ENCODE measurements at places on chromosomes 4 and X. TPM values are rescaled to one million over a fixed set of nuclear protein-coding genes. Genes with fewer than 3 reads are reported as not detected.

CT45A1 gene
- not detected for total RNA-seq

AKAP14 gene
- total RNA-seq = not detected

SHISA3 gene
- 1.6 TPM for total RNA-seq

SULT1B1 gene
- 306 TPM for total RNA-seq

PAGE1 gene
- not detected for total RNA-seq

TEX11 gene
- total RNA-seq = 2.1 TPM

SUPT20HL2 gene
- total RNA-seq = 0.12 TPM

ZMAT1 gene
- 3.6 TPM for total RNA-seq

SLC6A14 gene
- 0.28 TPM for total RNA-seq

RTL5 gene
- total RNA-seq = 0.75 TPM

MAGEA8 gene
- total RNA-seq = not detected

GRCh38 chr4:137203601-137204000 lies 328.7 kb downstream of the PCDH18 start:
- DNase-seq = no peak

DNA sequence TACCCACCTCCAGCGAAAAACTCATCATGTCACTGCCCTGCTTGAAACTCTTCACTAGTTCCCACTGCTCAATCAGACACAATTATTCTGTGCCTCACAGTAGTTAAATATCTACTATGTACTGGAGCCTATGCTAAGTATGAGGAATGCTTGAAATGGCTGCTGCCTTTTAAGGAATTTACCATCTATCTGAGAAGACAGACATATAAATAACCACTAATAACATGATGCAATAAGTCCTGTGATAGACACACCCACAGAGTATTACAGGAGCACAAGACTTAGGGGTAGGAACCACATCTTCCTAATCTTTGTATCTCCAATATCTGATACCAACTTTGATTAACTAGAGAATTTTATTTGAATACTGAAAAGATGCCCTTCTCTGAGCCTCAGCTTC lies 21.1 kb downstream of the SLC25A53 start:
- DNase-seq = no peak

DNA sequence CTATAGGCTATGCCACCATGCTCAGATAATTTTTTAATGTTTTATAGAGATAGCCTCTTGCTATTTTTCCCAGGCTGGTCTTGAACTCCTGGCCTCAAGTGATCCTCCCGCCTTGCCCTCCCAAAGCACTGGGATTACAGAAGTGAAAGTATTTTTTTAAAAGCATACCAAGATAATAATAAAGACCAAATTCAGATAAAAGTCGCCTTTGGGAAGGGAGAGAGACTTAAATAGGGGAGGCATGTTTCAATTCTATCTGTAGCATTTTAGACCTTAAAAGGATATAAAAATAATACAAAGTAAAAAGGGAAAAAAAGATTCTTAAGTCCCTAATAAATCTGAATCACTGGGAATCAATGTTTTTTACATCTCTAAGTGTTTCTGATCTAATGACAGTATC lies 108.9 kb downstream of the AFAP1 start:
- DNase-seq = no peak

DNA sequence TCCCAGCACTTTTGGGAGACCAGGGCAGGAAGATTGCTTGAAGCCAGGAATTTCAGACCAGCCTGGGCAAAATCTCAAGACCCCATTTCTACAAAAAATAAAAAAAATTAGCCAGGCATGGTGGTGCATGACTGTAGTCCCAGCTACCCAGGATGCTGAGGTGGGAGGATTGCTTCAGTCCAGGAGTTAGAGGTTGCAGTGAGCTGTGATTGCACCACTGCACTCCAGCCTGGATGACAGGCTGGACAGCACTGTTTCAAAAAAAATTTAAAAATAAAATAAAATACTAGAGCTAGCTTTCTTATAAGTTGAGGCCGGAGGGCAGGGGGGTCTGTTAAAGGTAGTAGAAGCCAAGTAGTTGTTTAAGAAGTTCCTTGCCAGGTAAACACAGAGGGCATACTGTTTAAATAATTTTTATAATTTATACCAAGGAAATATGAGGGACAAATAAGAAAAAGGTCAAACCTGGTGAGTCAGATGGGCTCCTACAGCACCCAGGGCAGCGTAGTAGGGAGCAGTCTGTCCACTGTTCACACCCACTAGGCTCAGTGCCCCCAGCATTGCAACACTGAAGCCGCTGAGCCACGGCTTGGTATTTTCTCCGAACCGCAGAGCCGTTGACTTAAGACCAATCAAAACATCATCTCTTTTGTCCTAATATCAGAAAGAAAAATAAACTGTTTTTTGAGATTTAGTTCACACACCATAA lies 17.3 kb downstream of the COQ2 start:
- no peak for DNase-seq

GRCh38 chrX:80354966-80355465 lies 65.2 kb upstream of the TENT5D start:
- no peak for DNase-seq

DNA sequence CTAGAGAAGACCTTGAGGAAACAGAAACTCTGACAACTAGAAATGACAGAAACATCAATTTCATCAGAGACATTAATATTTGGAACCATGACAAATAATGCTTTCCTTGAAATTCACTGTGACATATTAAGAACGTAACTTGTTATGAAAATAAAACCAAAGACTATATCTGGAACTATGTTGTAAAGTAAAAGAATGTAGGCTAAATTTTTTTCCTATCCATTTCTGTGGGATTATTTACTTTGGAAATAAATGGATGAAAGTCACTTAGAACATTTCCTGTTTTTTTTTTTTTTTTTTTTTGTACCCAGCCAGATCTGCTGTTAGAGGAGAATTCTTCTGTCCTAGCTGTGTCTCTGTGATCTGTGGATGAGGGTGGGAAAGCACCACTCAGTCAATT lies 255.9 kb downstream of the SPRY1 start:
- no peak for DNase-seq

DNA sequence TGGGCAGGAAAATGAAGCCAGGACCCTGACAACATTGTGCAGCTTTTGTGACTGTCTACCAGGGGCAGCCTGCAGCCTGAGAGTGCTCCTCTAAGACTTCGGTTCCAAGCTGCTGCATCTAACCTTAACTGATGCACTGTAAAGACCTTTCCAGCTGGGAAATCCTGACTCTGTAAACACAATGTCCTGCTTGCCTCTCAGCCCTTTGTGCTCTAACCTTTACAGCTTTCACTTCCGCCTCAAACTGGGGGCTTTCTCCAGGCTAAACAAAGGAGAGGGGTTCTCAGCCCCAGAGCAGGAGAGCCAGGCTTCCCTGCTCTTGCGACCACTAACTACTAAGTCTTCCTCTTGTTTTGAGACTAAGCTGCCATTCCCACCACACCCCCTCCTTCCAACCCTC lies 19.3 kb upstream of the RASL11B start:
- DNase-seq = no peak

- no peak for DNase-seq
Observed at GRCh38 chr4:17448689-17449088, 63.2 kb downstream of the QDPR start.

GRCh38 chr4:68673143-68673542 lies 2.7 kb upstream of the UGT2B15 start:
- DNase-seq = no peak

DNA sequence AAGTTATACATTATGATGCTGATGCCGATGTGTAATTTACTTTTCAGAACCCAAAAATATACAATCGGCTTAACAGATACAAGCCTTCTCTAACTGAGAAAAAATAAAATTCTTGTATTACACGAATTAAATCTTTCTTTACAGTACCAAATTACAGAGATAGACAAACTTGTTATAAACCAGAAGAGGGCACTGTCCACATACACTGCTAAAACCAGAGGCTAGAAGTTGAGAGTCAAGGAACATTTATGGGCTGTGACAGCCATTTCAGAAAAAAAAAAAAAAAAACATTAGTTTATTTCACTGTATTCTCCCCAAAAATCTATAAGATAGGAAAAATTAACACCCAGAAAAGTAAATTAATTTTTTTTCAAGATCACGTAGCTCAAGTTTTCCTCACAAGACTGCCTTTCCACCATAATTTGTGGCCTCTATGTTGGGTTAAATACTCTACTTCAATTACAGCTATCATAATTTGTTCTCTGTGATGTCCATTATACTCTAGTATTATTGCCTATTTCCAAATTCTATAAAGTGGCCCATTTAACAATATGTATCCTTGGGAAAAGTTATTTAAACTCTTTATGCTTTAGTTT lies 12.0 kb downstream of the EREG start:
- no peak for DNase-seq

DNA sequence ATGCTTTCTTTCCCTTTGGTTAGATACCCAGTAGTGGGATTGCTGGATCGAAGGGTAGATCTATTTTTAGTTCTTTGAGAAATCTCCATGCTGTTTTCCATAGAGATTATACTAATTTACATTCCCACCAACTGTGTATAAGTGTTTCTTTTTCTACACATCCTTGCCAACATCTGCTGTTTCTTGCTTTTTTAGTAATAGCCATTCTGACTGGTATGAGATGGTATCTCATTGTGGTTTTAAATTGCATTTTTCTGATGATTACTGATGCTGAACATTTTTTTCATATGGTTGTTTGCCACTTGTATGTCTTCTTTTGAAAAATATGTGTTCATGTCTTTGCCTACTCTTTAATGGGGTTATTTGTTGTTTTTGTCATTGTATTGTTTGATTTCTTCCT lies 6.6 kb upstream of the AGA start:
- DNase-seq = no peak

- no peak for DNase-seq
Observed at GRCh38 chr4:97491856-97492255, 651.4 kb downstream of the STPG2 start.

GRCh38 chrX:4881277-4881676 lies 1167.8 kb upstream of the PRKX start:
- DNase-seq = no peak

DNA sequence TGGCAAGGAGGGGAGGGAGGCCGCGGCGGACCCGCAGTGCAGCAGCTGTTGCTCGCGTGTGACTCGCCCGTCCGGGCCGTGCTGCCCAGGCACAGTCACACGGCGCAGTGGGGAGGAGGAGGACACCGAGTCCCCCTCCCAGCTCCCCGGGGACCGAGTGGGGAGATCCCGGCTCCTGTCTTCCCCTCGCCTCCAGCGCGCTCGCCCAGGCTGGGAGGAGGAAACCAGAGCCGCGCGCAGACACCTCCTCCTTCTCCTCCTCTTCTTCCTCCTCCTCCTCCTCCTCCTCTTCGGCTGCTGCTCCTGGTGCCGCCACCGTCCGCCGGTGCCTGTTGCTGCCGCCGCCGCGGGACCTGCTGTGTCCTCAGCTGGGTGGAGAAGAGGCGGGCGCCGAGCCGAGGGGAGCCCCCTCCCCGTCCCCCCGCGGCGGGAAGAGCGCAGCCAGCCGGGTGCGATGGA lies at the start of gene TBC1D1:
TSS of gene TBC1D1 (plus strand) at position 284 of the 459 bp plus-strand sequence. CDS start 11,012 bp downstream, outside the sequence.
- DNase-seq = peak; percentile 76

- DNase-seq = no peak
Observed at GRCh38 chr4:95421869-95422268, 126.9 kb downstream of the UNC5C start.

GRCh38 chr4:61427818-61428495 lies 227.8 kb downstream of the ADGRL3 start:
- no peak for DNase-seq

GRCh38 chr4:87044511-87045233 lies 109.9 kb downstream of the AFF1 start:
- no peak for DNase-seq

DNA sequence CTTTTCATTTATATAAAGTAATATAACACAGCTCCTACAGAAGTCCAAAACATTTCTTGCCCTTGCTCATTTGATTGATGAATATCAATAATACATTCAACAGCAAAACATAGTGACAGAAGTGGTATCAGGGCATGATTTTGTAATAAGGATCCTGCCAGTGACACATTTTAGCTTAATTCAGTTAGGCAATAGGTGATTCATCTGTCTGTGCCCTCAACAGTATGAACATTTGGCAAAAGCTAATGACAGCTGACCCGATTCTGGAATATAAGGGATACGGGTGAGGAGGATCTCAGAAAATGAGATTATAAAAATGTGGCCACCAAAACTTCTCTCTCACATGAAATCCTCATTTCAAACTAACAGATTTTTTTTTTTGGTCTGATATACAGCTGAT lies 294.0 kb downstream of the CAMK2D start:
- no peak for DNase-seq

DNA sequence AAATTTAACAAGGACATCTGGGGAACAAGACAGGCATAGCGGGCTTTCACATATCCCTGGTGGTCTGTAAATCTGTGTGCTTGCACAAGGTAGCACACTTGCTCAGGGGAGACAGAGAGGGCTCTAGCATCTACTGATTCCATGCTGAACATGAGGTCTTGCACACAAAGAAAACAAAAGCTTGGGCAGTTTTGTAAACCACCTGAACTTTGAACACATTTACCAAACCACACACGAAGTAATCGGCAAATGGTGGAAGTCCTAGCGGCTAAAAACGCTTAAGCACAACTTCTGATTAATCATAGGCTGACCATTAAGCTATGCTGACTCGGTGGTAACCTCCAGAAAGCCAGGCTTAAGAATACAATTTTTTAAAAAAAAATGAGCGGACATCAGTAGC lies 52.8 kb downstream of the AKAP4 start:
- no peak for DNase-seq

DNA sequence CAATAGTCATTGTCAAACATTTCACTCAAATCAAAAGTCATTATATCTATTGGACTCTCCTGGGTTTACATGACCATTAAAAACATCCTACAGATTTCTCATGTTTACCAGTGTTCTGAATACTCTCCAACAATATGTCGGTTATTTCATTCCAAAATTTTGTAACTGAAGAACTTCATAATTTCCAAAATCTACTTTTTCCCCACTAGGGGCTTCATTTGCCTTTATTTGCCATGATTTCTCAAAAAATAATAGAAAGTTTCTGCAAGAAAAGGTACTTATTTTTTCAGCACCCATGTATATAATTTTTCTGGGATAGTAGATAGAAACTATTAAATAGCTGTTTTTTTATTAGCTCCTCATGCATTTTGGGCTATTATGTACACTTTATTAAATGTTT lies 49.0 kb downstream of the PRDM5 start:
- no peak for DNase-seq

DNA sequence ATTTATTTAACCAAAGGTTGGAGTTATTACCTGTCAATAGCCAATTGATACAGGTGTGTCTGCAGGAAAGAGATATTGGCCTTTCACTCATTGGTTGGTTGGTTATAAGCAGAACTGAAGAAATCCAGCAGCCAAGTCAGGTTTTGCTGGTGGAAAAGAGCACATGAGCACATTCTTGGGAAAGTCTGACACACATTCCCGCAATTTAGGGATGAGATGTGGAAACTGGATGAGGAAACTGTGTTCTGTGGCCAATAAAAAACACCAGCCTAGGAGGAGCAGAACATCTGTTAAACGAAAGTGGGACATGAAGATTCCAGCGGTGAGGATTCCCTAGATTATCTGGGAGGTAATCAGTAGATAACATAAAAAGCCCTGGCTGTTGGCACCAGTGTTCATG lies 567.4 kb upstream of the CPEB2 start:
- no peak for DNase-seq

GRCh38 chrX:21933077-21933476 lies 7.4 kb upstream of the SMS start:
- DNase-seq = no peak

GRCh38 chrX:140274811-140275525 lies 229.9 kb downstream of the SOX3 start:
- no peak for DNase-seq

Measured in mucosa of descending colon (tissue), 3 donors.